ENCODE measurements at places on chromosomes 1 and 21.
A peak's percentile ranks its signal among the peaks of the same experiment; 100 is the strongest.

DNA sequence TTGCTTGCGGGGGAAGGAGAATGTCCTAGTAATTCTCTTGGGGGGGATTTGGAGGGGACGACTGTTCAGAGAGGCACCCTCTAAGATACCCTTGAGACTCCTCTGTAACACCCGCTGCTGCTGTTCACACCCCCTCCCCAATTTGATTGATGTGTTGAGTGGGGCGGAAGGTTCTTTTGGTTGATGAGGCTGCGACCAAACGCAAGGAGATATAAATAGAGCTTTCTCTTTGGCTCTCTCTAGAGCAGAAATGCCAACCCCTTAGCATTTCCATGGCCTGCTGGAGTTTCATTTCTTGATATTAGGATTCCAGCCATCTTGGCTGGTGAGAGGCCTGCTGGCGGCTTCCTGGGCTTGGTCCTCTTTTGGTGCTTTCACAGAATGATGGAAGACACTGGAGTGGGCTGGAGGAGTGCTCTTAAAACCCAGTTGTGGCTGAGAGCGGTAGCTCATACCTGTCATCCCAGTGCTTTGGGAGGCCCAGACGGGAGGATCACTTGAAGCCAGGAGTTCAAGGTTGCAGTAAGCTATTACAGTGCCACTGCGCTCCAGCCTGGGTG lies 2.0 kb downstream of the PIK3CD start:
- no peaks in the 10 kb centered on the region for H3K36me3 ChIP-seq
- no peak overlapping the region for H3K27ac ChIP-seq

DNA sequence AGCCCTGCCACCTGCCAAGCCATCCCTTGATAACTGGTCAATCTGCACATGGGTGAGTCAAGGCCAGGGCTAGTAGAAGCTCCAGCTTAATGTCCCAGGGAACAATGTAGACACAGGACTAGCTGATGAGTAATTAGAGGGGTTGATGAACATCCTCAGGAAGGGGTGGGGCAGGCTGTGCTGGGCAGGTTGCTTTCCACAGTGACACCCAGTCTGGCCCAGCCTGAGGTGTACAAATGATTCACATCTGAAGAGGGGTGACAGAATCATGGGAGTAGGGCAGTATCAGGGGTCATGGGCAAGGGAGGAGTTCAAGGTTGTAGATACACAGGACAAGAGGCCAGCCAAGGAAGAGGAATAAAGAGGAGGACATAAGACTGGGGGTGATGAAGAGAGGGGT lies 4.3 kb downstream of the LPAR3 start:
- no peak for DNase-seq
- H3K27ac ChIP-seq = no peak overlapping the region
- H3K4me1 ChIP-seq = no peaks in the 10 kb centered on the region
- no peaks in the 10 kb centered on the region for H3K36me3 ChIP-seq
- H3K4me3 ChIP-seq = no peak overlapping the region

GRCh38 chr1:180031664-180032063 lies 77.1 kb downstream of the CEP350 start:
- no peaks in the 10 kb centered on the region for H3K4me1 ChIP-seq
- H3K36me3 ChIP-seq = peaks cover 62% of the 10 kb centered on the region
- H3K4me3 ChIP-seq = no peak overlapping the region
- no peaks in the 10 kb centered on the region for H3K27me3 ChIP-seq
- no peak overlapping the region for H3K27ac ChIP-seq

DNA sequence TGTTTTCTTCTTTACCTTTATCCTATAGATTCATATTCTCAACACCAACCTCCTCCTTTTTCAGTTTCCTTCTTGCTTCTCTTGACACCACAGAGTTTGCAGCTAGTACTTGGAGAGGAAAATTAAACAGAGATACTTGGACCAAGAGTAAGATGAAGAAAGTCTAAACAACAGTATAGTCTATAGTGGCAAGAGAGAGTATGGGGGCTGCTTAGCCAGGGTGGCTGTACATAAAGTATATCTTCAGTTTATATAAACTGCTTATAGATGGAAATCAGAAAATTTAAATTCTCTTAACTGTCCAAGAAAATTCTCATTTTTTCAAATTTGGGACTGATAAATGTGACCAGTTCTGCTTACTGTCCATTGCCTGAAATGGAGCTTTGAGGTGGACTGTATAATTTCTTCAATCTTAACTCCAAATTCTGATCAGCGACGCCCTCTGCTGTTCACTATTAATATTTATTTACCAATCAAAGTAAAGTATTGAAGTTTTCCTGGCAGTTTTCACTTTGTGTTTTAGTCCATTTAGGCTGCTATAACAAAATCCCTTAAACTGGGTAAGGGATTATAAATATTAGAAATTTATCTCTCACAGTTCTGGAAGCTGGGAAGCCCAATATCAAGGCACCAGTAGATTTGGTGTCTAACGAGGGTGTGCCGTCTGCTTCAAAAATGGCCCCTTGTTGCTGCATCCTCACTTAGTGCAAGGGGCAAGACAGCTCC lies 14.8 kb upstream of the METTL18 start:
- no peak for DNase-seq
- no peak overlapping the region for H3K27ac ChIP-seq
- H3K4me1 ChIP-seq = no peaks in the 10 kb centered on the region
- no peak overlapping the region for H3K4me3 ChIP-seq

DNA sequence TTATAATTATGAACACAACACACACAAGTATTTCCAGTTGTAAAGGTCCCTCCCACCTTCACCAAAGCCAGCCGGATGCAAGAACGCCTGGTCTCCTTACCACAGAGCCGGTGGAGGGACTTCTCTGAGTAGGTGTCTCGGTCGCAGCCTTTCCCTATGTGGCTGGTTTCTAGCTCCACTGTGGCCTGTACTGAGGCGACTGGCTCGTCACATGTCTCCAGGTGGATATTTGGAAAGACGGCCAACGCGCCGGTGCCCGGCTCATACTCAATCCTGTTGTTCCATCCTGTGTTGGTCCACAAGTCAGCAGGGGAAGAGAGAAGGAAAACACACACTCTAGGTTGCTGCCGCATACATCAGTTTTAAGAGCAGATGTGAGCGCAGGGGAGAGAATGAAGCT lies 74.4 kb downstream of the CLSTN1 start:
- no peak for DNase-seq
- H3K4me1 ChIP-seq = no peaks in the 10 kb centered on the region

DNA sequence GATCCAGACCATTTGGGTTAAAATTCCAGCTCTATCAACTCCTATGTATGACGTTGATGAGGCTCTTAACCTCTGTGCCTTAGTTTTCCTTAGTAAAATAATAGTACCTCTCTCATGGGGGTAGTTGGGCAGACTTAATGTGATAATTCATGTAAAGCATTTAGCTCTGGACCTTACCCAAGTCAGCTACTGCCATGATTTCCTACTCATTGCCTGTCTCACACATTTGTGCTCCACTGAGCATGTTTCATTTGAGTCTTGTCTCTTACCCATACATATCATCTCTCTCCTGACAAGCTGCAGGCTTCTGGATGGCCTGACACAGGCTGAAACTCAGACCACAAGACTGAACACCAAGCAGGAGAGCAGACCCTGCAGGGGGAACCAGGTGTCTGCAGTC lies 77.7 kb upstream of the ZBTB40 start:
- DNase-seq = no peak
- no peaks in the 10 kb centered on the region for H3K36me3 ChIP-seq
- H3K4me3 ChIP-seq = no peak overlapping the region
- no peaks in the 10 kb centered on the region for H3K4me1 ChIP-seq
- H3K27ac ChIP-seq = no peak overlapping the region

- no peak for DNase-seq
- peak overlapping the region; percentile 22 for H3K27ac ChIP-seq
- peaks cover 18% of the 10 kb centered on the region for H3K4me1 ChIP-seq
- no peaks in the 10 kb centered on the region for H3K27me3 ChIP-seq
- no peak overlapping the region for H3K4me3 ChIP-seq
- H3K36me3 ChIP-seq = no peaks in the 10 kb centered on the region
These were observed 15.9 kb downstream of the LRRC8B start for GRCh38 chr1:89540406-89540970.

GRCh38 chr1:201305815-201306214 lies 22.5 kb downstream of the PKP1 start:
- H3K27me3 ChIP-seq = no peaks in the 10 kb centered on the region
- DNase-seq = no peak
- peaks cover 32% of the 10 kb centered on the region for H3K4me1 ChIP-seq
- no peaks in the 10 kb centered on the region for H3K36me3 ChIP-seq
- H3K27ac ChIP-seq = no peak overlapping the region
- H3K4me3 ChIP-seq = no peak overlapping the region

DNA sequence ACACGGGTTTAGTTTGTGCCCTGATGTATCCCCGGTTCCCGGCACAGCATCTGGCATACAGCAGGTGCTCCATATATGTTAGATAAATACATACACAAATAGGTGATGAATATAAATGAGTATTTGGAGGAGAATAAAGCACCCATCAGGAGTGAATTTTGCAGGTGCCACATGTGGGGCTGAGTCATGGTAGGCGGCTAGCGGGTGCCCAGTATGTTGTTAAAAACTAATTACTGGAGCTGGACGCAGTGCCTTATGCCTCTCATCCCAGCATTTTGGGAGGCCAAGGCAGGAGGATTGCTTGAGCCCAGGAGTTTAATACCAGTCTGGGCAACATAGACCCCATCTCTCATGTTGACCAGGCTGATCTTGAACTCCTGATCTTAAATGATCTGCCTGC lies 16.7 kb upstream of the WASF2 start:
- H3K27ac ChIP-seq = no peak overlapping the region
- no peaks in the 10 kb centered on the region for H3K36me3 ChIP-seq
- no peak for DNase-seq
- H3K4me3 ChIP-seq = no peak overlapping the region
- peaks cover 22% of the 10 kb centered on the region for H3K4me1 ChIP-seq

GRCh38 chr1:204889681-204890383 lies 19.2 kb downstream of the NFASC start:
- H3K36me3 ChIP-seq = no peaks in the 10 kb centered on the region
- no peak overlapping the region for H3K4me3 ChIP-seq

- peaks cover 63% of the 10 kb centered on the region for H3K36me3 ChIP-seq
- DNase-seq = no peak
- H3K4me1 ChIP-seq = peaks cover 13% of the 10 kb centered on the region
- peak overlapping the region; percentile 97 for H3K27ac ChIP-seq
- H3K27me3 ChIP-seq = no peaks in the 10 kb centered on the region
- H3K4me3 ChIP-seq = no peak overlapping the region
These were observed 15.1 kb upstream of the RBM8A start for GRCh38 chr1:145942405-145942804.

- H3K4me1 ChIP-seq = no peaks in the 10 kb centered on the region
- no peaks in the 10 kb centered on the region for H3K36me3 ChIP-seq
- H3K27me3 ChIP-seq = peaks cover 47% of the 10 kb centered on the region
- no peak overlapping the region for H3K27ac ChIP-seq
- no peak for DNase-seq
These were observed 1.6 kb downstream of the KRTAP10-2 start for GRCh38 chr21:44549525-44550211.

DNA sequence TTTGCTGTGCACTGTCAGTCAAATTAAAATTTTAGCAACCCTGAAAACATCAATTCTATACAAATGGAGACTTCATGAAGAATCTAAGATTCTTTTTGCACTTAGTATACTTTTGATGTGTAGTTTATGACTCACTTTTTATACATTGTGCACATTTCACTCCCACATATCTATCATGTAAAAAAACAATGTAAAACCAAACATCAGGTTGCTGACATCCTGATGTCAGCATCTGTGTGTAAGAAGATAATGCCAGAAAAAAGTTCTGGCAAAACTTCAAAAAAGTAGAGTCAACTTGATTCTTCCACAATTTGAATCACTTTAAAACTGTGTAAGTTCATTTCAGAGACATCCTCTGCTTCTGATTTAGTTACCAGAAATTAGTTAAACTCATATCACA lies 115.7 kb downstream of the CENPF start:
- no peak overlapping the region for H3K27ac ChIP-seq
- no peaks in the 10 kb centered on the region for H3K27me3 ChIP-seq
- H3K4me3 ChIP-seq = no peak overlapping the region
- no peaks in the 10 kb centered on the region for H3K4me1 ChIP-seq
